ENCODE measurements at places on chromosomes 6 and 20.

- no peak for DNase-seq
These were observed 36.2 kb upstream of the CCDC167 start for GRCh38 chr6:37535759-37536490.

DNA sequence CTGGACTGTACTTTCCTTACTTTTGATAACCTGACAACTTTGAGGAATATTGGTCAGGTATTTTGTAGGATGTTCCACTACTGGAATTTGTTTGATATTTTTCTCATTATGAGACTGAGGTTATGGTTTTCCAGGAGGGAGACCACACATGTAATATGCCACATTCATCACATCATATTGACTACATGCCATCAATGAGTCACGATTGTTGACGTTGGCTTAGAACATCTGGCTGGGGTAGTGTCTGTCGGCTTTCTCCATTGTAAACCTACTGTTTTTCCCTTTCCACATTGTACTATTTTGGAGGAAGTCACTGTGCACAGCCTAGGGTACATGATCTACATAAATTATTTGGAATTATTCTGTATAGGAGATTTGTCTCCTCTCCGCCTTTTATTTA, 1.4 kb upstream of the STX11 start:
- DNase-seq = no peak

- no peak for DNase-seq
These were observed 207.1 kb upstream of the PRSS16 start for GRCh38 chr6:27040244-27041042.

DNA sequence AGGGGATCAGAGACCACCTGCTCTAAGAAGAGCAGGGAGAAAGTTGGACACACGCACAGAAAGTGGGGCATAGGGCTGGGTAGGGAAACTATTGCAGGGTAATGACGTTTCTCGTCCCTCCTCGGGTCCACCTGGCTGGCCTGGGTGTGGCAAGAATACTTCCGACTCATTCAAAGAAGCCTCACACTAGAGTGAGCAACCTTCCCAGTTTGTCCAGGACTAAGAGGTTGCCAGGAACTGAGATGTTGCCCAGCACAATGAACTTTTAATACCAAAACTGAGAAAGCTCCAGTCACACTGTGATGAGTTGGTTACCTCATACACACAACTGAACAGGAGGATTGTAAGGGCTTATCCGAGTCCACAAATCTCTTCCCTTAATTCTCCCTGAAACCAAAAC, 74.5 kb upstream of the ADGRF1 start:
- DNase-seq = no peak

GRCh38 chr6:149176971-149177667, 140.4 kb upstream of the TAB2 start:
- DNase-seq = no peak

DNA sequence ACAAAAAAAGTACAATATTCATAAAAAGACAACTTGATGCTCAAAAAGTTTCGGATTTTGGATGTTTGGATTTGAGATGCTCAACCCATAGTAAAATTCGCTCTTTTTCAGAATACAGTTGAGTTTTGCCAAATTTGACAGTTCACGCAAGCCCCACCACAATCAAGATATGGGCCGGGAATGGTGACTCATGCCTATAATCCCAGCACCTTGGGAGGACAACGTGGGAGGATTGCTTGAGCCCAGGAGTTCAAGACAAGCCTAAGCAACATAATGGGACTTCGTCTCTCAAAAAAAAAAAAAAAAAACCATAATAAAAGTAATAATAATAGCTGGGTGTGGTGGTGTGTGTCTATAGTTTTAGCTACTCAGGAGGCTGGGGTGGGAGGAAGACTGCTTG, 51.3 kb downstream of the PHF20 start:
- no peak for DNase-seq

- peak; percentile 71 for DNase-seq
These were observed 33.9 kb upstream of the SGK1 start for GRCh38 chr6:134351615-134352474.

GRCh38 chr6:69846770-69847491, 19.4 kb upstream of the COL19A1 start:
- DNase-seq = no peak

DNA sequence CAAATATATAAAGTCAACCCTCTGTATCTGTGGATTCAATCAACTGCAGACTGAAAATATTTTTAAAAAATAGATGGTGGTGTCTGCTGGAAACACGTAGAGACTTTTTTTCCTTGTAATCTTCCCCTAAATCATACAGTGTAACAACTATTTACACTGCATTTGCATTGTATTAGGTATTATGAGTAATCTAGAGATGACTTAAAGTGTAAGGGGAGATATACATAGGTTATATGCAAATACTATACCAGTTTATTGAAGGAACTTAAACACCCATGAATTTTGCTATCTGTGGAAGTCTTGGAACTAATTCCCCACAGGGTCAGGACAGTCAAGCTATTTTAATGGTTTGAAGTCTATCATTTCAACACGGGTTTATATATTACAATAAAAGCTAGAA, 10.2 kb downstream of the HDAC2 start:
- DNase-seq = no peak

DNA sequence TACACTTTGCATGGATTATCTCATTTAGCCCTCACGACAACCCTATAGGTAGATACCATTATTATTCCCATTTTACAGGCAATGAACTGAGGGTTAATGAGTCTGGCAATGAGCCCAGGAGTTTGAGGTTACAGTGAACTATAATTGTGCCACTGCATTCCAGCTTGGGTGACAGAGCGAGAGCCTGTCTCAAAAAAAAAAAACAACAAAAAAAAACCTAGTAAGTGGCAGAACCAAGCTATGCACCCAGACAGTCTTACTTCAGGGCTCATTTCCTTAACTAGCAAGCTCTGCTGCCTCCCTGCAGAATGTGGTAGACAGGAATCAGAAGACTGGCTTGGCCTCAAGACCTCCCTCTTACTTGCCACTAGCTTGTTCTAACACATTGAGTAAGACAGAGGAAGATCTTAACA, 71.9 kb upstream of the RREB1 start:
- no peak for DNase-seq

- DNase-seq = no peak
These were observed 15.7 kb downstream of the PPP1R3G start for GRCh38 chr6:5100806-5101205.

GRCh38 chr6:101595276-101595675, 201.8 kb downstream of the GRIK2 start:
- DNase-seq = no peak

DNA sequence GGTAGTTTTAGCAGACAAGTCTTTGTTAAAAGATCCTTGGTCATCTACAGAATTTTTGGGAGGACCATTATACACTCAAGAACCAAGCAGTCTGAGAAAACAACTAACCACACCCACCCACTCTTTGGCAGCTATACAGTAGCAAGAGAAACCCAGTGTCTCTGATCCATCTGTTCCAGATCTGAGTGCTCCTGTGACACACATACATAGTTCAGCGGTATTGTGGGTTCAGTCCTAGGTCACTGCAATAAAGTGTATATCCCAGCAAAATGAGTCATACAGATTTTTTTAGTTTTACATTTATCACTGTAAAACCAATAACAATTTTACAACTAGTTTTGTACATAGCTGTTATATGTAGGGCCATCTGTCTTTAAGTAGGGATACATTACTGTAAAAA, 47.4 kb upstream of the PAK5 start:
- DNase-seq = no peak

GRCh38 chr6:52571099-52571755, 5.6 kb downstream of the TRAM2 start:
- DNase-seq = peak; percentile 84

- DNase-seq = no peak
These were observed 24.7 kb upstream of the CNKSR3 start for GRCh38 chr6:154535147-154535546.
